GM12864 (cell line): ENCODE measurements at places on chromosomes 3 and 15.

DNA sequence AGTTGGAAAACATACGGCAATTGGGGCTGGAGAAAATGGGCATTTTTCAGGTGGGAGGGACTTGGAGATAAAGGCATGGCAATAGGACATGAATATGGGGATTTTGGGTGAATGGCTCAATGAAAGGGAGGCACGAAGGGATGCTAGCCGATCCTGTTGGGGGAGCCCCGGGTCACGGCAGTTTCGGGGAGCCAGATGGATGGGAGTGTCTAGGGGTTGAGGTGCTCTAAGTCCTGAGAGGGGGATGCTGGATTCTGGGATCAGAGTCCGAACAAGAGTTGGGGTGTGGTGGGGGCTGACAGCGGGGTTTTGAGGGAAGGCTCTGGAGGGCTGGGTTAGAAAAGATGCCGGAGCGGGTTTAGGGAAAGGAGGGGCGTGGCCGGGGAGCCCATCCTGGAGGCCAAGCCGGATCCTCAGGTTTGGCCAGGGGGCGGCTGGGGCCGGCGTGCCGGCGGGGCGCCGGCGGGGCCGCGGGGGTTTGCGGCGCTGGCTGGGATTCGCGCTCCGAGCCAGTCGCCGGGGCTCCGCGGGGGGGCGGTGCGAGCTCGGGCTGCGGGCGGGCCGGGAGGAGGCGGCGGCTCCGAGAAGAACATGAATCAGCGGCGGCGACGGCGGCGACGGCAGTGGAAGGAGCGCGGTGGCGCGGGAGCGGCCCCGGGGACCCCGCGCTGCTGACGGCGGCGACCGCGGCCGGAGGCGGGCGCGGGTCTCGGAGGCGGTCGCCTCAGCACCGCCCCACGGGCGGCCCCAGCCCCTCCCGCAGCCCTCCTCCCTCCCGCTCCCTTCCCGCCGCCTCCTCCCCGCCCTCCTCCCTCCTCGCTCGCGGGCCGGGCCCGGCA, at the start of gene TYRO3:
TYRO3 (plus strand) TSS at position 813 of the 839 bp plus-strand sequence. CDS start 46 bp downstream, outside the sequence.
- no peak for DNase-seq

DNA sequence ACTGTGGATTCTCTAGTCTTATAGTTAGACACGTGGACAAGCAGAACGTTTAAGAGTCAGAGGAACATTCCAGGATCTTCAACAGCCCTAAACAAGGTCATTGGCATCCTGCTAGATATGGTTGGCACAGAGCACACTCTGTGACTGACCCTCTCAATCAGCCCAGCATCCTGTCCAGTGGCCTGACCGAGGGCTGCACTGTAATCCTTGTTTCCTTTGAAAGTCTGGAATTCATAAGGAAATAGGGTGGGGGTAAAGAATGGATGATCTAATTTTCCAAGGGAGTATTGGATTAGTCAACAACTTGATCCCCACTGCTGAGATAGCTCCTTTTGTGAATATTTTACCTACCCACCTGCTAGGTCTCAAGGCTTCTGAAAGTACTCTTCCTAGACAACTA, 94.5 kb upstream of the DLG1 start:
- DNase-seq = no peak

- DNase-seq = no peak
Measured at GRCh38 chr15:63902671-63903035, 68.9 kb upstream of the HERC1 start.

DNA sequence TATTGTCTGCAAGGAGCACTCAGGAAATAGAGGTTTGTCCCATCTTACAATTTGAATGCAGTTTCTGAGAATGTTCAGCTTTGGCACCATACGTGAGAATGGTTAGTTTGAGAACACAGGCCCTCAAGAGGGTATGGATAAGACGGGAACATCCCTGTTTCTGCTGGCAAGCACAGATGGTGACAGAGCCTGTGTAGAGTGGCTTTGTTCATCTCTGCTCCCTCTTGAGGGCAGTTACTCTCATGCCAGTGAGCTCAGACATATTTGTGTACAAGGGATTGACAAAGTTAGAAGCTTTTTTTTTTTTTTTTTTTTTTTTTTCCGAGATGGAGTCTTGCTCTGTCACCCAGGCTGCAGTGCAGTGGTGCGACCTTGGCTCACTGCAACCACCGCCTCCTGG, 71.5 kb upstream of the FILIP1L start:
- no peak for DNase-seq

- DNase-seq = no peak
Measured at GRCh38 chr3:122824465-122825381, 29.9 kb downstream of the SLC49A4 start.

- DNase-seq = no peak
Measured at GRCh38 chr15:48433226-48433886, 102.1 kb downstream of the DUT start.

DNA sequence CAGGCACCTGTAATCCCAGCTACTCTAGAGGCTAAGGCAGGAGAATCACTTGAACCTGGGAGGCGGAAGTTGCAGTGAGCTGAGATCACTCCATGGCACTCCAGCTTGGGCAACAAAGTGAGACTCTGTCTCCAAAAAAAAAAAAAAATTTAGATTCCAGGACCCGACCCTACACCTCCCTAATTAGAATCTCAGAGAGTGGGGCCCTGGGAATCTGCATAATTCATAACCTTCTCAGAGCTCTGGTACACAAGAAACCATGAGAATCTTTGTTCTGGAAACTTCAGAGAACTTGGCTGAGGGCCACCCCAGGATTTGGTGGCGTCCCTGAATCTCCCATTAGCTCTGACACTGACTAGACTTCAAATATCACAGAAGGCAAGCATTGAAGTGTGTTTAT, 31.5 kb downstream of the B3GNT5 start:
- no peak for DNase-seq

DNA sequence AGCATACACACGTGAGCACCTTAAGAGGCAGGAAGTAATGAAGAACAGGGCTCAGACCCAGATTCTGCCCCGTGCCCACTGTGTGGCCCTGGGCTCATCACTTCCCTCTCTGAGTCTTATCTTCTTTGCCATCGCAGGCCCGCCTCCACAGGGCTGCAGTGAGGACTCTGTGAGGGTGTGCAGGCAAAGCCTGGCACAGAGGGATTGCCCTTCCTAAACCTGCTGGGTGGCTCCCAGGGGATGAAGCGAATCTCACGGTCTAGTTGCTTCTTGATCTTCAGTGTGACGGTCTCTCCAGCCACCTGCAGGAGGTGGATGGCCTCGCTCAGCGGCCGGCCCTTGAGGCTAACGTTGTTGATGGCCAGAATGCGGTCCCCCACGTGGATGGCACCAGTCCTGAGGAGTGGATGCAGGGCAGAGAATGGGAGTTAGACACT, 32.8 kb downstream of the GRIP2 start:
- no peak for DNase-seq

- DNase-seq = no peak
Measured at GRCh38 chr3:114323546-114324254, 29.9 kb downstream of the TIGIT start.

DNA sequence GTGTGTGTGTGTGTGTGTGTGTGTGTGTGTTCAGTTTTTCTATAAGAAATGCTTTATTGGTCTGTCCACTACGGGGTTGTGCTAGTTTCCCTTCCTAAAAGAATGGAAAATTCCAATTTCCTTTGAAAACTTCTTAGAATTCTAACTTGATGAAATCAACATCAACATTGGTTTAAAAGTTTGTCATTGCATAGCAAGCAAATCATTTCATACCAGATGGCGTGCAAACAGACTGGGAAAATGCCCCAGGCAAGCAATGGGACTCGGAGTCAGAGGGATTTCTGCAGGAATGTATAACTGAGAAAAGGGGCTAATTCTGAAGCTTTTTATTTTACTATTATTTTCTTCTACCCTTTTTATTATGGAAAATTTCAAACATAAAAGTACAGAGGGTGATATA, 13.1 kb upstream of the DYNC1LI1 start:
- no peak for DNase-seq

DNA sequence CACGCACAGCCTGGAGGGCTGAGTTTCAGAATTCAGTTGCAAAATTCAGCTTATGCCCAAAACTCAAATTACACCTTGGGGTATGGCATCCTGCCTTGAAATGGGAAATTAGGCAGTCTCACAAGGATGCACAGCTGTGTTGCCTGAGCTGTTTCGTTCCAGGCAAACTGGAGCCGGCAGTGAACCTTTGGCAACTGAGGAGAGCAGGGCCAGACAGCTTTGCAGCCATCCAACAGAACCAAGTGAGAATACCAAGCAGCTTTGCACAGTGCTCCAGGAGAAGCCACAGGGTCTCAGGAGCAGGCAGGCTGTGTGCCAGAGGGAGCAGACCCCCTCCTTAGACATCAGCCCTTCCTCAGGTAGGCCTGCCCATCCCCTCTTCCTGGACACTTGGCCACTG, 32.5 kb upstream of the BFSP2 start:
- DNase-seq = no peak

DNA sequence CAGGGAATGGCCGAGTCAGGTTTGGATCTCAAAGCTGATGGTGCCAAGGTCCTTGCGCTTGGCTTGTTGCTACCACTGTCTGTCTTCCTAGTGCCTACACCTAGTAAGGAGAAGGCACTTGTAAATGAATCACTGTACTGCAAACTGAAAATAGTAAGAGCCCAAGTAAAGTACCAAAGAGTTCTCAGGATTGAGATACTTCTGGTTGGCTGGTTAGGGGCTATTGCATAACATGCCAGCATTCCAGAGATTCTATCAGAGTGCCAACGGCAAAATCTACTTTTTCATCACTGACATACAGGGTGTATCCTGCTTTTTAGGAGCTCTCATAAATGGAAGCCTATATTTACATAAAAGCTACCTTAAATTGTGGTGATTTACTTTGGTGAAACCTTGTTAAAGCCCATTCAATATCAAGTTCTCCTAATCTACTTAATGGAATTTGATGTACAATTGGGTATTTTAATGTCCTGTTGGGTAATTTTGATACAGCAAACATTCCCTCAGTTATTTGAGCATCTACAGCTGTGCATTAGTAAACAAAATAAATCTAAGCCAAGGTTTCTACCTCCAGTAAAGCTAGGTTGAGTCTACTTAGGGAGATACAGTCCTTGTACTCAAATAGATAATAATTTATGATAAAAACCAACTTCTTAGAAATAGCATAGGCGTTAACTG, 30.7 kb upstream of the CHD2 start:
- DNase-seq = no peak

- DNase-seq = no peak
Measured at GRCh38 chr15:72835294-72835890, 51.8 kb upstream of the ADPGK start.

DNA sequence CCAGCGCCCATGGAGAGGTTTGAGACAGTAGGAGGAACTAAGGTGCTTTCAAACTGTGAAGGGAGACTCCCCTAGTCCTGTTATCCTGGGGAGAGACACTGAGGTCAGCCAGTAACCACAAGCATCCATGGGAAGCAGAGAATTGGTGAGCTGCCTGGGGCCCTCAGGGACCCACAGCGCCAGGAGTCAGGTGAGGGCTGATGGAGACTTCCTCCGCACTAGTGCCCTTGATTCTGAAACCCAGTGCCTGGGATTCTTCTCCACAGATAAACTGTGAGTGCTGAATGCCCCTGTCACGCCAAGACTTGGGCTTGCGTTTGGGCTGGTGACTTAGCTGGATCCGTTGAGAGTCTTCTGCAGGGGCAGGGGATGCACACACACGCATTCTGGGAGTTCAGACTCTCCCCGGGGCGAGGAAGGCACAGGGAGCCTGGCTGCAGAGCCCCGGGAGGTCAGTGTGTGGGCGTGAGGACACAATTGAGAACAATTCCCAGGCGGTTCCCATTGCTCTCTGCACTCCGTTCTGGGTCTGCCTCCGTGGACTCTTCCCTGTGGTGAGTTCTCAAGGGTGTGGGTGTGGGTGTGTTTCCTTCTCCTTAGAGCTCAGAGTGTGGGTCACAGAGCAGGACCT, 37.9 kb upstream of the SLCO2A1 start:
- no peak for DNase-seq
